ENCODE measurements at places on chromosomes 1 and 21. TPM values are rescaled to one million over a fixed set of nuclear protein-coding genes. Genes with fewer than 3 reads are reported as not detected.

TPTE gene
- not detected for total RNA-seq

CLCNKB gene
- total RNA-seq, result not detected

IRF2BP2 gene
- total RNA-seq, result 164 TPM

CFAP141 gene
- not detected for total RNA-seq

LCE3E gene
- not detected for total RNA-seq

CA14 gene
- total RNA-seq, result not detected

LDLRAD2 gene
- total RNA-seq, result not detected

SLC45A3 gene
- total RNA-seq, result 0.09 TPM

ARHGEF10L gene
- 0.78 TPM for total RNA-seq

LIN28A gene
- not detected for total RNA-seq

S100A16 gene
- not detected for total RNA-seq

PRR9 gene
- total RNA-seq, result not detected

FNBP1L gene
- 2.2 TPM for total RNA-seq

NLRP3 gene
- total RNA-seq, result 13.8 TPM

RIPK4 gene
- 0.36 TPM for total RNA-seq

COP1 gene
- 44.6 TPM for total RNA-seq

CCDC30 gene
- 7.1 TPM for total RNA-seq

LCE1B gene
- total RNA-seq, result not detected

ADGRB2 gene
- total RNA-seq, result 2.0 TPM

S1PR1 gene
- 366 TPM for total RNA-seq

FASLG gene
- 4.9 TPM for total RNA-seq

CFHR5 gene
- not detected for total RNA-seq

MROH9 gene
- total RNA-seq, result not detected

RAB42 gene
- total RNA-seq, result 0.38 TPM

AIM2 gene
- 7.8 TPM for total RNA-seq

NR5A2 gene
- not detected for total RNA-seq

PTPN22 gene
- total RNA-seq, result 32.2 TPM

CCDC17 gene
- 8.3 TPM for total RNA-seq

MAP3K6 gene
- 8.8 TPM for total RNA-seq

PADI1 gene
- not detected for total RNA-seq

CELA3A gene
- not detected for total RNA-seq

NCF2 gene
- 6.7 TPM for total RNA-seq

A3GALT2 gene
- not detected for total RNA-seq

ANKRD34A gene
- 2.1 TPM for total RNA-seq

OR6Y1 gene
- total RNA-seq, result not detected

PGBD5 gene
- total RNA-seq, result not detected
